Lung (tissue), 17 donors: ENCODE measurements at places on chromosomes 6 and 20. TPM values are rescaled to one million over a fixed set of nuclear protein-coding genes. Genes with fewer than 3 reads are reported as not detected.

DNA sequence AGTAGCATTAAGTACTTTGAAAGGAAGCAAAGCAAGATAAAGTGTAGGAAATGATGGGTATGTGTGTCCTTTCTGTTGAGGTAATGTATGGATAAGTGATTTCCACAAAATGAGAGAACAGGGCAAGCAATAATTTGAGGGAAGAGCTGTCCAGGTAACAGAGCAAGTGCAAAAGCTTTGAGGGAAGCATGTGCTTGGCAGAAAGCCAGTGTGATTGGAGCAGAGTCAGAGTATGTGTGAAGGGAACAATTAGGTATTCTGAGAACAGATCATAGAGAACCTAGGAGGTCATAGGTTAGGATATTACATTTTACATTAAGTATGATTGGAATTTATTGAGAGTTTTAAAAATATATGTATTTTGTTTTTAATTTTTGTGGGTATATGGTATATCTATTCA, 30.2 kb upstream of the MAN1A1 start:
- H3K4me1 ChIP-seq: no peaks in the 10 kb centered on the region
- no peaks in the 10 kb centered on the region for H3K36me3 ChIP-seq
- H3K4me3 ChIP-seq: no peak overlapping the region
- no peak overlapping the region for H3K27ac ChIP-seq
- no peaks in the 10 kb centered on the region for H3K27me3 ChIP-seq
- no peak for DNase-seq

DNA sequence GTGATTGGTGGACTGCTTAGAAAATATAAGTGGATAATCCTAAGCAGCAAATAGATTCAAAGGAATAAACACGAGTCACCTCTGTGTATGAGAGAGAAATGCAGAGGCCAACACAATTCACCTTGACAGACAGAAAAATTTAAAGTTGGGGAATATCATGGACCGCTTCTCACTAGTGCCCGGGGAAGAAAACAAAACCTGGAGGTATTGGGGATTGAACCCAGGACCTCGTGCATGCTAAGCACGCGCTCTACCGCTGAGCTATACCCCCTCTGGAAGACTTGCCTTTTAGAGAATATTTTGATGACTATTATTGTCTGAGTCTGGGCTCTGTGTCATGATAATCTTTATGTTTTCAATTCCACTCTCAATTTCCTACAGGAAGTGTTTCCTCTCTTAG, 111.9 kb downstream of the TRIM27 start:
- H3K36me3 ChIP-seq: no peaks in the 10 kb centered on the region
- no peak for DNase-seq

The EEF1A2 gene
- 1.3 TPM for total RNA-seq

DNA sequence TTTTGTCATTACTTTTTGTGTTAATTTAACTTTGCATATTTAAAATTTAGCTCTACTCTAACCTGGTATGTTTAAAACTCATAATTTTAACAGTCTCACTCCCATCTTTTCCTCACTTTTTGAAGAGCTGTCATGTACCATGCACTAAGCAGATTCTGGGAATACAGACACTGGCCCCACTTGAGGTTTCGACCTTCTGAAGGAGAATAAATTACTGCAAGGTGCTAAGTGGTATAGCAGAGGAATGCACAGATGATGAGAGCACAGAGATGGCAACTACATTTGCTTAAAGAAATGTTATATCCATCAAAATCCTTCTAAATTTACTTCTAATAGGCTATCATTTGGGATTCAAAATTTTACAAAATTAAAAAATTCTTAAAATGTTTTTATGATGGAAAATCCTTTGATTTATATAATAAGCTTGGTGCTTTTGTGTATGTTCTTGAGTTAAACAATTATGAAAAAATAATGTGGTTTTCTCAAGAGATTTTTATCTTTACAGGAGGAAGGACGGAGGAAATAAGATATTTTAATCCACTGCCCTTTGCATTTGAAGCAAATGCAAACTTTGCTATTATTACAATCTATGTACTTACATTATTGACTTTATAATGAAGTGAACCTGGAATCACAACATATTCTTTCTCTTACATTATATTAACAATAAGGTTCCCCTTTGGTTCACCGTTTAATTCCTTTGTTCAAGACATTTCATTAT, 79.3 kb downstream of the AHI1 start:
- H3K27me3 ChIP-seq: no peaks in the 10 kb centered on the region
- no peak overlapping the region for H3K27ac ChIP-seq
- no peaks in the 10 kb centered on the region for H3K4me1 ChIP-seq
- H3K4me3 ChIP-seq: no peak overlapping the region
- H3K36me3 ChIP-seq: no peaks in the 10 kb centered on the region
- DNase-seq: no peak

GRCh38 chr6:40391086-40391485, 196.1 kb downstream of the LRFN2 start:
- DNase-seq: no peak
- no peak overlapping the region for H3K27ac ChIP-seq
- H3K27me3 ChIP-seq: peaks cover 4% of the 10 kb centered on the region
- no peak overlapping the region for H3K4me3 ChIP-seq
- H3K36me3 ChIP-seq: no peaks in the 10 kb centered on the region

The GPX5 gene
- not detected for total RNA-seq

DNA sequence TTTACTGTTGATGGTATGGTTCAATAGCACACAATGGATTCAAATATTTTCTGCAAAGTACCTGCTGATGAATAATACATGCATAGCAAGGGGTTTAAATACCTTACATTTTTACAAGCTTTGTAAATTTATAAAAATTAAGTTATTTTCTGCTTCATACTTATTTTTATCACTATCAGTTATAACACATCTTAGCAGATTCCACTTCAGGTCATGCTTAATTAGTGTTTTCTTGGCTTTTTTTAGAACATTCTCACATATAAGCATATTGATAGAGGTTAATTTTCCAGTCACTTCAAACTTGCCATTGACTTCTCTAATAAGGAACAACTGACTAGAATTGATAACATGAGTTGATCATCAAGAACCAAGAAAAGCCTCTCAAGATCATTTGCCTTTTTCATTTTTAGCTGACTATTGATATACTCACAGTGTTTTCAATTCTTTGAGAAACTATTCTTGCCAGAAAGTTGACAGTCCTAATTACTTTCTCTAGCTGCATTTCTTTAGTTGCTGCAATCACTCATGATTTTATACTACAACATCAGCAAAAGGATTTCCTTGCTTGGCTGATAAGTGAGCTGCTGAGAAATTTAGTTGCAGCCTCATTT, 25.8 kb downstream of the PTCHD4 start:
- DNase-seq: no peak
- H3K27ac ChIP-seq: no peak overlapping the region
- no peaks in the 10 kb centered on the region for H3K27me3 ChIP-seq
- no peaks in the 10 kb centered on the region for H3K36me3 ChIP-seq
- H3K4me3 ChIP-seq: no peak overlapping the region
- H3K4me1 ChIP-seq: no peaks in the 10 kb centered on the region

- no peaks in the 10 kb centered on the region for H3K36me3 ChIP-seq
- peak overlapping the region; percentile 66 for H3K27ac ChIP-seq
- DNase-seq: no peak
- peaks cover 6% of the 10 kb centered on the region for H3K27me3 ChIP-seq
- no peak overlapping the region for H3K4me3 ChIP-seq
Observed at GRCh38 chr6:43999628-44000027, 127.6 kb downstream of the MRPL14 start.

The DNAJC5 gene
- total RNA-seq: 25.1 TPM

DNA sequence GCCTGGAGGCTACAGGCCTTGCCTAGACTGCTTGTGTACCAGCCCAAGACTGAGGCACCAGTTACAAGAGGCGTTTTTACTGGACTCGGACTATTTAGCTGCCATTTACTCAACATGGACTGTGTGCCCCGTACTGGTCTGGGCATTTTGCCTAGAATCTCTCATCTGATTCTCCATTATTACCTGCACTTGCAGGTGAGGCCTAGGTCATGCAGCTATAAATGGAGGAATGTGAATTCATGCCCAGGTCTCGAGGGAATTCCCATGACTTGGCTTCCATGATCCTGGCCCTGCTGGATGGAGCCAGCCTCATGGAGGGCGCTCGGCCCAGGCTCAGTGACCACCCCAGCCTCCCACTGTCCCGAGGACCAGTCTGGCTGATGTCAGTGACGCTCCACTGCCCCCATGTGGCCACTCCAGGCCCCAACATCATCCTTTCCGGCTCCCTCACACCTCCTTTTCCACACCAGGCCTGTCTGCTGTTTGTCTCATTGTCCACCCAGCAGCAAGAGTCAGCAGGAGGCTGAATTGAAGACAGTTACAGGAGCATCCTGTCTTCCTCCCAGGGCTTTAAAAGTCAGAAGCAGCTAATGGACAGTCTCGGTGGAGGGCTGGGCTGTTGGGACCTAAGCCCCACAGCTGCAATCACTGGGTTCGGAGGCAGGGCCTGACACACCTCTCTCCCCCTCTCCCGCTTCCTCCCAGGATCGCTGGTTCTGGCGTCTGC, 8.7 kb downstream of the MMP24OS start:
- H3K27ac ChIP-seq: no peak overlapping the region
- peak; percentile 70 for DNase-seq
- no peaks in the 10 kb centered on the region for H3K27me3 ChIP-seq
- H3K36me3 ChIP-seq: peaks cover 32% of the 10 kb centered on the region
- H3K4me3 ChIP-seq: no peak overlapping the region

- no peak overlapping the region for H3K4me3 ChIP-seq
- no peaks in the 10 kb centered on the region for H3K36me3 ChIP-seq
- no peaks in the 10 kb centered on the region for H3K27me3 ChIP-seq
- H3K4me1 ChIP-seq: no peaks in the 10 kb centered on the region
- no peak for DNase-seq
- peak overlapping the region; percentile 10 for H3K27ac ChIP-seq
Observed at GRCh38 chr20:62831854-62832211, 15.0 kb downstream of the COL9A3 start.

DNA sequence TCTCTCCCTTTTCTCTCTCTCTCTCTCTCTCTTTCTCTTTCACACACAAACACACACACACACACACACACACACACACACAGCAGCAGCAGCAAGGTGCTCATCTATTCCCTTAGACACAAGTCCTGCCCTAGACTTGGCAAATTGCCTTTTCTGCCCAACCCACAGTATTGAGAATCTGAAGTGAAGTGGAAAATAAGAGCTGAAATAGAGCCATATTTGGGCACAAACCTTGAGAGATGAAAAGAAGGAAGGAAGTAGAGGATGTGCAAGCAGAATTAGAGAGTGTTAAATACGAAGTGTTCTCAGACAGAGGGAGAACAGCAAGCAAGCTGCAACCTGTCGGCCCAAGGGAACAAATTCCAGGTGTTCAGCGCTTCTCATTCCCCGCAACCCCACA, 557.5 kb upstream of the NOX3 start:
- H3K27ac ChIP-seq: no peak overlapping the region
- H3K36me3 ChIP-seq: no peaks in the 10 kb centered on the region
- no peaks in the 10 kb centered on the region for H3K27me3 ChIP-seq
- no peak for DNase-seq
- H3K4me1 ChIP-seq: no peaks in the 10 kb centered on the region
- H3K4me3 ChIP-seq: no peak overlapping the region

- peaks cover 32% of the 10 kb centered on the region for H3K4me1 ChIP-seq
- peak overlapping the region; percentile 86 for H3K4me3 ChIP-seq
- H3K36me3 ChIP-seq: no peaks in the 10 kb centered on the region
- no peaks in the 10 kb centered on the region for H3K27me3 ChIP-seq
- DNase-seq: no peak
Observed at GRCh38 chr6:151388997-151389617, 2.3 kb downstream of the ZBTB2 start.

The MAFB gene
- 17.5 TPM for total RNA-seq

GRCh38 chr6:106750142-106750918, 121.0 kb downstream of the QRSL1 start:
- no peak overlapping the region for H3K27ac ChIP-seq
- no peaks in the 10 kb centered on the region for H3K36me3 ChIP-seq
- no peaks in the 10 kb centered on the region for H3K4me1 ChIP-seq
- H3K27me3 ChIP-seq: no peaks in the 10 kb centered on the region
- DNase-seq: no peak

The HLA-DPA1 gene
- 321 TPM for total RNA-seq

DNA sequence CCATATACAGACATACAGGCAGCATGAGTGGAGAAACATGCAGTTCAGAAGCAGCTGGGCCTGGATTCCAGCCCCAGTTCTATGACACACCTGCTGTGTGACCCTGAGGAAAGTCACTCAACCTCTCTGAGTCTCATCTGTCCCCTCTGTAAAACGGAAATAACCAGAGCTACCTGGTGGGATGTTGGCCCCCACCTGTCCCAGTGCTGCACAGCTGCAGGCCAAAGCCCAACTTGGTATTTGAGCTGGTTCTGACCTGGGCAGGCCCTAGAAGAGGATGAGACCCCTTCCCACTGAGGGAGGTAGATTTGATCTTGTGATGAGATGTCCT, 55.5 kb downstream of the PPP1R16B start:
- H3K27me3 ChIP-seq: no peaks in the 10 kb centered on the region
- no peak for DNase-seq
- H3K4me3 ChIP-seq: no peak overlapping the region
- H3K27ac ChIP-seq: no peak overlapping the region
- no peaks in the 10 kb centered on the region for H3K4me1 ChIP-seq
- H3K36me3 ChIP-seq: no peaks in the 10 kb centered on the region

- DNase-seq: no peak
- no peak overlapping the region for H3K4me3 ChIP-seq
- peak overlapping the region; percentile 63 for H3K27ac ChIP-seq
- peaks cover 32% of the 10 kb centered on the region for H3K36me3 ChIP-seq
Observed at GRCh38 chr6:33694401-33694931, 17.0 kb downstream of the UQCC2 start.

DNA sequence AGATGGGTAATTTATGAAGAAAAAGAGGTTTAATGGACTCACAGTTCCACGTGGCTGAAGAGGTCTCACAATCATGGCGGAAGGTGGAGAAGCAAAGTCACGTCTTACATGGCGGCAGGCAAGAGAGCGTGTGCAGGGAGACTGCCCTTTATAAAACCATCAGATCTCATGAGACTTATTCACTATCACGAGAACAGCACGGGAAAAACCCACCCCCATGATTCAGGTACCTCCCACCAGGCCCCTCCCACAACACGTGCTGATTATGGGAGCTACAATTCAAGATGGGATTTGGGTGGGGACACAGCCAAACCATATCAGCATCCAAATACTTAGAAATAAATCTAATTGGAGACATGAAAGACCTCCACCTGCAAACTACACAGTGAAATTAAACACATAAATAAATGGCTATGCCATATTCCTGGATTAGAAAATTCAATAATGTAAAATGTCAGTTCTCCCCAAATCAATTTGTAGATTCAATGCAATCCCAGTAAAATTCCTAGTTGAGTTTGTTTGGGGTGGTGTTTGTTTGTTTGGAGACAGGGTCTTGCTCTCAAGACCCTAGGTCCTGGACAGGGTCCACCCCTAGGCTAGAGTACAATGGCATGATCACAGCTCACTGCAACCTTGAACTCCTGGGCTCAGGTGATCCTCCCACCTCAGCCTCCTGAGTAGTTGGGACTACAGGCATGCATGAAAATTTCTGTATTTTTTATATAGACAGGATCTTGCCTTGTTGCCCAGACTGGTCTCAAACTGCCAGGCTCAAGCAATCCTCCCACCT, 101.6 kb downstream of the TAF4 start:
- H3K4me3 ChIP-seq: no peak overlapping the region
- H3K27ac ChIP-seq: no peak overlapping the region
- no peaks in the 10 kb centered on the region for H3K36me3 ChIP-seq
- DNase-seq: no peak
- H3K27me3 ChIP-seq: peaks cover 3% of the 10 kb centered on the region
